ENCODE measurements at places on chromosomes 5 and 9.

GRCh38 chr5:45038366-45038987 is 229.7 kb downstream of the MRPS30 start:
- peak; percentile 70 for DNase-seq

DNA sequence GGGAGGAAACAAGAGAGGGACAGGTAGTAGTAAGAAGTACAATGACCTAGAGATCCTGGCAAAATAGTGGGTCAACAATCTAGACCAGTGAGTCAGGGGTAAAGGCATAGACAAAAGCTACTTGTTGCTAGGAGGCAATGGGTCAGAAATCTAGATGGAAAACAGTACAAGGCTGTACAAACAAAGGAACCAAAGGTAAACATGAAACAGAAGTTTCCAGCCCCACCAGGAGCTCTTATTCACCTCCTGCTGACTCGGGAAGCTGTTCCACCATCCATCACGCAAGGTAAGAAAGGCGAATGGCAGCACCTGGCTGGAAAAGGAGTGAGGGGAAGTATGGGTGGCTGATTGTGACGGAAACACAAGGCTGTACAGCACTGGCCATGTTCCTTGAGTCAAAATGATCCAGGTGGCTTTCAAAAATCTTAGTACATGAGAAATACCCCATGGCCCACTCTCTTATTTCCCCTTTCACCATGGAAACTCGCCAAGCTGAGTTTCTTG is 70.5 kb upstream of the RAI14 start:
- peak; percentile 82 for DNase-seq

DNA sequence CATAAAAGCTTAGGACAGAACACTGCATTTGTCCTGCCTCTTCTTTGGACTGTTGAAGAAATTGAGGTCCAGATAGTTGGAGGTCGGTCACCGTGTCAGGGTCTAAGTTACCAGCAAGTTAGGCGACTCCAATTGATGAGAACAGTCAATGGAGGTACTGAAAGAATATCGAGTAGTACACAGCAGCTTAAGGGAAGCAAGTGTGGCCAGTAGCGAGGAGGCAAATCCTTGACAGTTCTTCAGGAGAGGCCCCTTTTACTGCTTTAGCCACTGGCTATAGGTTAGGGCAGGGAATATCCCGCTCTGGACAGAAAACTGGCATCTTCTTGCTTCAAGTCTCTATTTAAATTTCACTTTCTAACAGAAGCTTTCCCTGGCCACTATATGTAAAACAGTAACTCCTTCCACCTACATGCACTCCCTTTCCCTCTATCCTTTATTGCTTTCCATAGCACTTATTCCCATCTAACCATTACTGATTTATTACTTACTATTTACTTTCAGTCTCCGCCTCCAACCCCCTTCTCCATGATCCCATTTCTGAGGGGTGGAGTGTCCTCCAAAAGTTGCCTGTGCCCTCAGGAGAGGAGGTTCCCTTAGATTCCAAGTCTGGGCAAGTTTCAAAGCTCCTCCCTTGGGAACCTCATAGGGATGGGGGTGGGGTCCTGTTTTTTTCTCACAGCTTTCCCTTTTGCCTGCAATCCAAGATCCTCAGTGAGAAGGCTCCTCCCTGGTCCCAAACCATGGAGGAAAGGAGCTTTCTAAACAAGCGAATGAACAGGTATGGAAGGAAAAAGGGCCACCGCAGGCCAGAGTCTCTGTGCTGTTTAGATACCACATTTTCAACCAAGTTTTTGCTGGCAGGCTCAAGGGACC is 4.1 kb upstream of the PRDM6 start:
- no peak for DNase-seq

DNA sequence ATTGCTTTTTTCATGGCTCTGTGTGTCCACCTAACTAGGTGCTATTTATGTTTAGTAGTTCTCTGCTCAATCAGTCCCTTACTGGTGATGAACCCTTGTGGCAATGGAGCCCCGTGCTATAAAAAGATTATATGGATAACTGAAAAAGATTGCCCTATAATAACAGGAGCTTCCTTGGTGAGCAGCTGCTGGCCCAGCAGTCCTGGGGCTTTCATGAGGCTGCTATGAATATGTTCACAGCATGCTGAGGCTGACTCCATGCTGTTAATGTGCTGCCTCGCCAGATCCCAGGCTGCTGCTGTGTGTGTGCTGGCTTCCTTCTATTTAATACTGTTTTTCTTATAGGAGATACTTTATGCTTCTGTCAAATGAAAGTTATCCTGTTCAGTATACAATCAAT is 357.5 kb downstream of the TAF11L14 start:
- DNase-seq, result no peak

DNA sequence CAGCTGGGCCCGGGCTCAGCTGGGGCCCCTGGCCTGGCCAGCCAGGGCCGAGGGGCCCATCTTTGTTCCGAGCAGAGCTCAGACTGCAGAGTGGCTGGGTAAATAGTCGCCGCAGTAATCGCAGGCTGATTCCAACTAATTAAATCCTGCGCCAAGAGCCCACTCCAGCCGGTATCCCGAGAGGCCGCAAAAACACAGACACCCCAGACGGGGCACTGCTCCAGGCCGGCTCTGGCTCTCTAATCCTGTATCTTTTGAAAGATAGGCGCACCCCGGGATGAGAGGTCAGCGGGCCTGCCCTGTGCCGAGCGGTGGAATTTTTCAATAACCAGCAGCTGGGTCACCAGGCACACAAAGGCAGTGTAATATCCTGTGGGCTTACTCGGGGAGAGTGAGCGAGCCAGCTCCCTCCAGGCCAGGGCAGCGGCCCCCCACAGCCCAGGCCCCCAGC is 57.7 kb downstream of the LMX1B start:
- DNase-seq, result no peak

DNA sequence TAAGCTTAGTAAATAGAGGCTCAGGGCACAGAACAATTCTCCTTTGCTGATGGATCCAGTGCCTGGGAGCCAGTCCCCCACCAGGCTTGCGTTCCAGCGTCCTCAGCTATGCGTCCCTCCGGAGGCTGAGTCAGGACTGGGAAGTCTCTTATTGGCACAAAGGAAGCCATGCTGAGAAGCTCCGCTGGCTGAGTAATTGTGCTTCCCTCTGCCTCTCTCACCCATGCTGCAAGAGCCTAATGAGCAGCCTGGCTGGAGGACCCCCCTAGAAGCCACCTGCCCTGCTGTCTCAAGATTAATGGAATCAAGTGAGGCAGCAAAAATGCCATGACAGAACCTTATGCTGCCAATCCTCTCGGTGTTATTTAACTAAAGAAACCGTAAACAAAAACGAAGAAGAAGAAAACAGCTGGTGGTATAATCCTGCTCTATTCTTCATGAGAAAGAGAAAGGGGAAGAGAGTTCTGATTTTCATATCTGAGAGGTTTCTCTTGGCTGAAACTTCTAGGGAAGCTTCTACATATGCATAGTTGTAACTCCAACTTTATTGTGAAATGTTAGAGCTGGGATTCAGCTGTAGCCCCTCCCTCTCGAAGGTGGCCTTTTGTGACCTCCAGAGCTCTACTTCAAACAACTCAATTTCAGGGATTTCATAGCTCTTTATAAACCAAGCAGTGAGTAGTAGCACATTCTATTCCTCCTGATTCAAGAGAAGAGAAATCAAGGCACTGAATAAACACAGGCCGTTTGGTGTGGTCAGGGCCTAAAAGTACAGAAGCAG is 185.4 kb upstream of the SEMA6A start:
- peak; percentile 48 for DNase-seq

DNA sequence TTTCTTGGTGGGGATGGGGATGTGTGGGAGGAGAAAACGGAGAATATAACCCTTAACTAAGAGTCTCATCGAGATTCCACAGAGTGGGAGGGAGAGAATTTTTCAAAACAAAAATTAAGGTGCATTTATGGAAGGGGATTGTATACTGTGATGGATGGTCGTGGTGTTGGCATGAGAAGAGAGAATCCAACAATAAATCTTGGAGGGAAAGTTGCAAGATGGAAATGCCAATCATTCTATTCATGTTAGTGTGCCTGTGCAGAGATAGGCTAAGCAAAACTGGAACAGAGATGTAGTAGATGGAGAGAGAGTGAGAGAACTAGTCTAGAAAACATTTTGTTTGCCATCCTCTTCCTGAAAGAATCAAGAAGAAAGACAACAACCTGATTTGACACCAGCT is 613.1 kb downstream of the EBF1 start:
- DNase-seq, result no peak

DNA sequence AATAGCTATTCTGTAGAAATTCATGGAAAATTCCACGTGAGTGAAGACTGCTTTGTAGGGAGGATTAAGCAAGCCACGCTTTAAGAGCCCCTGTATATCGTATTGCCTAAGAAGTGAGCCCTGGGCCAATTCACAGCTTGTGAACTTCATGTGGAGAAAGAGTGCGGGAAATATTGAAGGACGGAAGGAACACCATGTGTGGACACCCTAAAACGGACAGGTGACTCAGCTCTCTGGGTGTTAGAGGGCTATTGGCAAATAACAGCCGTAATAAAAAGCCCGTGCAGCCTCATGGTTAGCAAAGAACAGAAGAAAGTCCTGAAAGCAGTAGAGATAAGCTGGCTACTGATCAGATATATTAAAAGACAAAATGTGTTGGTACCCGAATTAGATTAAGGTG is 26.4 kb downstream of the ZNF366 start:
- DNase-seq, result no peak

DNA sequence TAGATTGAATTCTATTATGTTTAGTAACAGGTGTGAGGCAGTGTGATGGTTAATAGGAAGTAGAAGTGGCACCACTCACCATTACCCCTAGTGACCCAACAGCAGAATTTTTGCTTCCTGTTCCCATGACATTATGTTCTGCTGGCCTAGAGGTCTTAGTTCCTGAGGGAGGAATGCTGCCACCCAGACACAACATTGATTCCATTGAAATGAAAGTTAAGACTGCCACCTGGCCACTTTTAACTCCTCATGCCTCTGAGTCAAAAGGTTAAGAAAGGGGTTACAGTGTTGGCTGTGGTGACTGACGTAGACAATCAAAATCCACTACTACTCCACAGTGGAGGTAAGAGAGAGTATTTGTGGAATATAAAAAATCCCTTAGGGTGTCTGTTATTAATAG is 218.9 kb upstream of the NMUR2 start:
- DNase-seq, result no peak

DNA sequence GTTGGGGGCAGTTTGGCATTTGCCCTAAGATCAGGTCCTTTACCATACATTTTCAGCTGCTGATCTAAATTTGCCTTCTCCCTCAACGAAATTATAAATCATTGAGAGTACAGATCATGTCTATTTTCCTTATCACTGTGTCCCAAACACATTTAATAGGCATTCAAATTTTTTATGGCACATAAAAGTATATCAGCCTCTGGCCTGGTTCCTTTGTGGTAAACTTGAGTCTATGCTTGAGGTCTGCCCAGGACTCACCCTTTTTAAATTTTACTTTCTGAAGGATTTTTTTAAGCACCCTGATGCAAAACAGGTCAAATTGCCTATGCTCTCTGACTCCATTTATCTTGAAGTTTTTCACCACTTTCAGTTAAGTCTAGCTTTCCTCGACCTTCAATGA is 163.6 kb upstream of the GRIN3A start:
- DNase-seq, result no peak

GRCh38 chr5:40909264-40909663 is at the start of gene C7:
Gene C7 (plus strand): TSS chr5:40909497. CDS start chr5:40909611, 114 bp downstream.
- DNase-seq, result no peak

DNA sequence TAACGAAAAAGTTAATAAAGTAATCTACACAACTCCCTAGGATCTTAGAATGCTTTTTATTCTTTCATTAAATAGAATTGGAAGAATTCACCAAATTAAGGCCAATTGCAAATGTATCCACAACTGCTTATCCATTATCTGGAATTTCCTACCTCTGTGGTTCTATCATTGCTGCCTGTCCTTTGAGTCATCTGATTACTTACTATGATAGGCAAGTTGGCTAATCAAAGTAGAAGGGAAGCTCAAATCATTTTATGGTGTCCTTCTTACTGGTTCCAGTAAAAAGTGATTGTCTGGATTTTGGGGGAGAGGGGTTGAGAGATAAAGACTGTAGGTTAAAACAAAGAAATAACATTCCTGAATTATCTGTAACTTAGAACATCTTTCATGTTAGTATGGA is 161.4 kb upstream of the GNA14 start:
- DNase-seq, result no peak

GRCh38 chr9:113513111-113513510 is 49.6 kb downstream of the RGS3 start:
- no peak for DNase-seq

- DNase-seq, result no peak
These were observed 707 bp upstream of the ZFYVE16 start for GRCh38 chr5:80406980-80407734.

GRCh38 chr5:131252824-131253171 is 11.1 kb upstream of the CDC42SE2 start:
- no peak for DNase-seq

- DNase-seq, result peak; percentile 44
These were observed 181.1 kb upstream of the SPEF2 start for GRCh38 chr5:35436400-35437057.

- DNase-seq, result no peak
These were observed 190.1 kb upstream of the TBC1D2 start for GRCh38 chr9:98445576-98445975.

- DNase-seq, result no peak
These were observed 78.5 kb downstream of the C9orf152 start for GRCh38 chr9:110129425-110129824.

GRCh38 chr5:124492444-124493224 is 253.8 kb downstream of the ZNF608 start:
- no peak for DNase-seq

GRCh38 chr5:169592937-169593650 is 9.5 kb downstream of the SPDL1 start:
- DNase-seq, result no peak

DNA sequence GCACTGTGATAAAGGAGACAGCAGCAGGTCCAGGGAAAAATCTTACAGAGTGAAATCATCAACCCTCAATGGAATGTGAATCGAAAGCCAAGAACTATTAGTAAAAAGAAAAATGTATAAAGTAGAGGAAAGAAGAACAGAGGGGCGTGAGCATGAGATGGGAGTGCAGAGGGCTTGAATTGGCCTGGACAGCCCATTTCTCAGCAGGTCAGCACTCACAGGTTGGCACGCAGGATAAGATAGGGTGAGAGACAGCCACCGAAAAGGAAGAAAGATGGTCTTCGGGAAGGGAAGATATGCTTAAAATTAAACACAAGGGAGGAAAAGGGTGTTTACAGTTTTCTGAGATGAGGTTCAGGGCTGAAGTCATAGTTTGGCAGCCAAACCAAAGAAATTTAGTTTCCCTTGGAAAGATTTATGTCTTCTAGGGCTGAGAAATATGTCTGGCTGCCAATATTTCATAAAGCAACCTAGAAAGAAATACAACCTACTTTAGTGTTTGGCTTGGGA is 524.7 kb downstream of the SPATA31D1 start:
- DNase-seq, result no peak

- DNase-seq, result no peak
These were observed 153.3 kb downstream of the SLF1 start for GRCh38 chr5:94771742-94772141.

Measured in HT1080 (cell line).